Stimulated activated CD4-positive, alpha-beta T cell treated with anti-CD3 and anti-CD28 coated beads, Interleukin-1b, Interleukin-23, amount 100 ng/mL, for 48 hours (primary cell): ENCODE measurements at places on chromosomes 3 and 15.

DNA sequence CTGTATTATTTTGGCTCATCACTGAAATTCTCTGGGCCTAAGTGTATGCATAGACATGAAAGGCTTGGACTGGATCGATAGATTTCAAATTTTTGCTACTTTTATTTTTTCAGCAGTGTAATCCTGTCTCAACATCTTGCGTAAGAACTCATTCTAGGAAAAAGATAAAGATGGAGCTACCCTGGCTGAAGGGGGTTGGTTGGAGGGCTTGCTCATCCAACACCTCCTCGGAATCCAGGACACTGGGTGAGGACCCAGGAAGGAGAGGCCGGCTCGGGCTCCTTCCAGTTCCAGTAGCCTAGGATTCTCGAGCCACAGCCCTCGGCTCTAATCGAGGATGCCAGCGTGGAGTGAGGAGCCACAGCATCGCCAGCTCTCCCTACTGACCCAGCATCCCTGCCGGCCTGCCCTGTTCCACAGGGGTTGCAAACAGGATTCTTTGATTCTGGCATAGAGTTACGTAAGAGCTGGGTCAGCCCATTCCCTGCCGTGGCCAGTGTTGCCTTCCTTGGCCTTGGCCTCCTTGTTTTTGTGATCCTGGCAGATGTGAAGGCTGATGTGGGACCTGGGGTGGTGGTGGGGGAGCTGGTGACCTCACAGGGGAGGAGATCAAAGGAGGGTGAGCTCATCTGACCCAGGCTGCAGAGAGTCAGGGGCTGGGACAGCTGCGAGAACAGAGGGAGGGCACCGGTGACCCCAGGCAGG lies 149.5 kb downstream of the ALDH1A2 start:
- no peak for DNase-seq

- peak; percentile 28 for DNase-seq
These were observed 224.8 kb upstream of the IL12A start for GRCh38 chr3:159763602-159764489.

- DNase-seq, result no peak
These were observed 52.4 kb downstream of the ILDR1 start for GRCh38 chr3:121969631-121970030.

DNA sequence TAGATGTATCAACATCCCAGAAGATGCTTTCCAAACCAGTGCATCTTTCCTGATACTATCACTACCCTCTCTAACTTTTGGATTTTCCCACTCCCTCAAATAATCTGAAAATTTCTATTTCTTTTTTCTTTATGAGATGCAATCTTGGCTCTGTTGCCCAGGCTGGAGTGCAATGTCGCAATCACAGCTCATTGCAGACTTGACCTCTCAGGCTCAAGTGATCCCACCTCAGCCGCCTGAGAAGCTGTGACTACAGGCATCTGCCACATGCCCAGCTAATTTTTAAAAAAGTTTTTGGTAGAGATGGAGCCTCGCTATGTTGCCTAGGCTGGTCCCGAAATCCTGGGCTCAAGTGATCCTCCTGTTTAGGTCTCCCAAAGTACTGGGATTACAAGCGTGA lies 239.7 kb downstream of the SUCLG2 start:
- DNase-seq, result no peak

GRCh38 chr3:128395500-128396162 lies 71.1 kb downstream of the DNAJB8 start:
- no peak for DNase-seq

DNA sequence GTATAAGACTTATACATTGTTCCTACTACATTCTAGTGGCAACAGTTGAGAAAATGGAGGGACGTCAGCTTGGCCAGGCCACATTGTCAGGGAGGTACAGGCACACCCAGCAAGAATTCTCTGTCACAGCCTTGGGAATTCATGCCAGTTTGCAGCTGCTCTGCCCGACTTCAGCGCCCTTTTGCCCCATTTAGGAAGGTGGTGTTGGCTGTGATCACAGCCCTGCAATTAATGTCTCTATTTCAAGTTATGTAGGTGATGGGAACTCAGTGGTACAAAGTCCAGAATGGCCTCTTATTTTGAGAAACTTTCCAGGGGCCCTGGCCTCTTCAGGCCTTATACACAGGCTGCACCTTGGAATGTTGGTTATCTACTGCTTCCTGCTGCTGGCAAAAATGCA lies 26.7 kb downstream of the AMOTL2 start:
- no peak for DNase-seq

- DNase-seq, result no peak
These were observed 26.1 kb upstream of the MGLL start for GRCh38 chr3:127848131-127849129.

DNA sequence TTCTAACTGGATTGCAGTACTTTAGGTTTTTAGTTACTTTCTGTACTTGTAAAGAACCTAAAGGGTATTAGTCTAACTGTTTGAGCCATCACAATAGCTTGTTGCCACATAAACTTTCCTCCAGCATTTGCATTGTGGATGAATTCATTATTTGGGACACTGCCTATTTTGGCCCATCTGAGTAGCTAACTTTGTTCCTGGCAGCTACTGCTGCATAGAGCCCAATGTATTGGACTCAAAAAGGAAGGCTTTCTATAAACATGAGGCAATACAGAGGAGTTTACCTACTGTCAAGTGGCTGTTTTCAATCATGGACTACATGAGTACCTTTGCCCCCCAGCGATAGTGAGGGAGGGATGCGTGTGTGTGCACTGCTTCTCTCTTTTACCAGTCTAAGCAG lies 1.9 kb downstream of the ROBO2 start:
- no peak for DNase-seq

DNA sequence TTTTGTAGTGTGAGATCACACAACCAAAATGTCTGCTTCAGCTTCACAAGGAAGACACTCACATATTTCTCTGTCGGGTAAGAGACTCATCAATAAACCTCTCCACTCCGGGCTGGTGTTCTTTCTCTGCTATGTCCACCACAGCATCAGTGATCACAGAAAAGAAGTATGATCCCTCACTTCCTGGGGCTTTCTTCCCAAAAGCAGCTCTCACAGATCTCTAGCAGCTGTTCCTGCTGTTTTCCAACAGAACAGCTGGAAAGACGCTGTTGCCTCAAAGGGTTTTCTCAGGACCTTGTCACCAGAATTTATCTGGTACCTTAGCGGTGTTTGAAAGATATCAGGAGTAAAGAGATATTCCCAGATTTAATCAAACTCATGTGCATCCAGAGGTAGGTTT lies 46.4 kb downstream of the GATM start:
- no peak for DNase-seq

DNA sequence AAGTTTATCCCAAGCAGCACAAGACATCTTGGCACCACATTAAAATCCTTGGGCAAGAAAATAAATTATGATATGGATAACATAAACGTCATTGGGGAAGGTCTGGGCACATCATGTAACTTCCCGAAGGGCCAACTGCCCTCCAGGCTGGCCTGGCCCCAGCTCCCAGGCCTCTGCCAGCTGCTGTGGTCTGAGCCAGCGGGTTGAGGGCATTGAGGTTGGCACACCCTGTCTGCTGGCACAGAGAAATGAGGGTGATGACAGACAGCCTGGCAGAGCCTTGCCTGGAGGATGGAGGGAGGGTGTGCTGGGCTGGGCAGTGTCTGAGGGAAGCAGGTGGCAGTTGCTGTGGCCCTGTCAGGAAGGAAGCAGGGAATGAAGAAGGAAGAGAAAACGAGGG lies 3.3 kb upstream of the RBSN start:
- DNase-seq, result no peak

DNA sequence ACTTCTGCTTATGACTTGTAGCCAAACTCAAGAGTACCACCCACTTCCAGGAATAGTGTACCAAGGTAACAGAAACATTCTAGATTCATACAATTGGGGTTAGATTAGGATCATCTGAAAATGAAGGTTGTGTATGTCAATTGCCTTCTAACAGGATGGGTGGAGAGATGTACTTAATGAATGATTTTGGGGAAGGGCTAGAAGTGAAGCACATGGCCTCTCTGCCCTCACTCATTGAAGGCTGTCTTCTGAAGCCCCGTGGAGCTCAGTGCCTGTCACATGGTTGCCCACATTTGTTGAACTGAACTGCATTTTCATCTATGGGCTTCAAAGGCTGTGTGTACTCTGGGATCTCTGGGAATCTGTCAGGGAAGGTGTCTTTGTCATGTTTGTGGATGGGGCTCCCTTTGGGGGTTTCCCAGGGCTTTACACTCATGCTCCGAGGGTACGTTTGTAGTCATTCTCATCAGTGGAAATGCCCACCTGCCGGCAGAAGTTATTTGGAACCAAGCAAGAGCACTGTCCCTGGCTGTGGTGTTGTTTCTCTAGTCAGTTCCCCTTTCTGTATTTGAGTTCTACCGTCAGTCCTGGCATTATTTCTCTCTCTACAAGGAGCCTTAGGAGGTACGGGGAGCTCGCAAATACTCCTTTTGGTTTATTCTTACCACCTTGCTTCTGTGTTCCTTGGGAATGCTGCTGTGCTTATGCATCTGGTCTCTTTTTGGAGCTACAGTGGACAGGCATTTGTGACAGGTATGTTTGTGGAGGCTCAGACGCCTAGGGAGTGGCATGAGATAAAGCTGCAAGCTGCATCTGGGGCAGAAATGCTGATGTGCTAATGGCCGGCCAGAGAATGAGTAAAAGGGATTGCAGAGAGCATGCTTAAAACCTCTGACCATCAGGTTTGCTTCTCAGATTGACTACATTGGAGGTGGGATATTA lies 22.4 kb downstream of the CD86 start:
- no peak for DNase-seq

- DNase-seq, result peak; percentile 43
These were observed 132.9 kb downstream of the TPRG1 start for GRCh38 chr3:189304465-189305351.

- no peak for DNase-seq
These were observed 89.4 kb upstream of the ICE2 start for GRCh38 chr15:60568301-60568742.

- no peak for DNase-seq
These were observed 38.1 kb downstream of the ATG7 start for GRCh38 chr3:11310258-11310657.

- no peak for DNase-seq
These were observed 23.1 kb upstream of the MITF start for GRCh38 chr3:69716119-69716518.

- DNase-seq, result no peak
These were observed 200.1 kb downstream of the GABRB3 start for GRCh38 chr15:26572602-26573350.

- DNase-seq, result no peak
These were observed 2.9 kb upstream of the USP3 start for GRCh38 chr15:63501256-63502089.

- DNase-seq, result no peak
These were observed 74.6 kb upstream of the ARL6 start for GRCh38 chr3:97689962-97690361.

DNA sequence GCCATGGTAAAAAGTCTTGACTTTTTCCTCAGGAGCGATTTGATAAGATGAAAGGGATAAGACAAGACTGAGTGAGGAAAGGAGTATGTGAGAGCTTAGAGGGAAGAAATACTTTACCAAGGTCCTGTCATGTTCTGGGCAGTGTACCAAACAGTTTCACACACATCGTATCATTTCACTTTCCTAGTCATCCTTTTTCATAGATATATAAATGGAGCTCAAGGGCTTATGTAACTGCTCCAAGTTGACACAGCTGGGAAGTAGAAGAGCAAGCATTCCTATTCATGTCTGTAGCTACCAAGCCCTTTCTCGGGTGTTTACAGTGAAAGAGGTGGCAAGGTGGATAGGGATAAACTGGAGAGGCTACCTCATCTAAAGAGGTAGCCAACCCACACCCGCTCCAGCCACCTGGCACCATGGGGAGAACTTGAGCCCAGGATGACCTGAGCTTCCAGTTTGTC lies 57.4 kb downstream of the MRPS25 start:
- DNase-seq, result no peak

GRCh38 chr15:86446253-86446640 lies 366.6 kb downstream of the AGBL1 start:
- DNase-seq, result no peak

GRCh38 chr15:89368566-89369223 lies 34.1 kb upstream of the POLG start:
- no peak for DNase-seq

GRCh38 chr3:156382458-156383346 lies 172.2 kb downstream of the SSR3 start:
- peak; percentile 4 for DNase-seq

- peak; percentile 78 for DNase-seq
These were observed 967.8 kb upstream of the CFAP20DC start for GRCh38 chr3:60017631-60018030.

DNA sequence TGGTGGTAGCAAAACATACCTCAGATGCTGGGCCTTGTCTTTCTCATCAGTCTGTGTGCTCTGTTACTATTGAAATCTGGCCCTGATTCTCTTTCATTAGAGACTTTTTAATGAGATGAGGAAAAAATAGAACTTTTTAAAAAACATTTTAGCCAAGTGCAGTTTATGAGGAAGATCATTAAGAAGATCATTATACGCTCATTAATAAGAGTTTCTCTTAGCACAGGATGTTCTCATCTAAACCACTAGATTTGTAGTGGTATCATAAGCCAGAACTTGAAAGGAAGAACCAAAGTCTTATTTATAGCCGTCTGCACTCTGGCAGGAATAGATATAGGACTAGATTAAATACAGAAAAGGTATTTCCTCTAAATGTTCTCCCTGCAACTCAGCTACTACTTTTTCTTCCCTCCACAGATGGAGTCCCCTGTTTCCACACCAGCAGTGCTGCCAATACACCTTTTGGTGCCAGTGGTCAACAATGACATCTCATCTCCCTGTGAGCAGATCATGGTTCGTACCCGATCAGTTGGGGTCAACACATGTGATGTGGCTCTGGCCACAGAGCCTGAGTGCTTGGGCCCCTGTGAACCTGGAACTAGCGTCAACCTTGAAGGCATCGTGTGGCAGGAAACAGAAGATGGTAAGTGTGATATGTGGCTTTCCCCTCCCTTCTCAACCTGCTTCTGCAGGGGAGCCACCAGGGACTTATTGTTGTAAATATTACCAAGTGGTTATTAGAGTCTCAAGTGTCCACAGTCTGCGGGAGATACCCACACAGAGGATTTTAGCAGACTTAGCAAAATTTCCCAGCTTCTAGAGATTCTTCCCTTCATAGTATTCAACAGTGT lies 152.8 kb downstream of the RBPMS2 start:
- peak; percentile 32 for DNase-seq

- DNase-seq, result no peak
These were observed 31.6 kb upstream of the OR5K4 start for GRCh38 chr3:98322101-98322500.

DNA sequence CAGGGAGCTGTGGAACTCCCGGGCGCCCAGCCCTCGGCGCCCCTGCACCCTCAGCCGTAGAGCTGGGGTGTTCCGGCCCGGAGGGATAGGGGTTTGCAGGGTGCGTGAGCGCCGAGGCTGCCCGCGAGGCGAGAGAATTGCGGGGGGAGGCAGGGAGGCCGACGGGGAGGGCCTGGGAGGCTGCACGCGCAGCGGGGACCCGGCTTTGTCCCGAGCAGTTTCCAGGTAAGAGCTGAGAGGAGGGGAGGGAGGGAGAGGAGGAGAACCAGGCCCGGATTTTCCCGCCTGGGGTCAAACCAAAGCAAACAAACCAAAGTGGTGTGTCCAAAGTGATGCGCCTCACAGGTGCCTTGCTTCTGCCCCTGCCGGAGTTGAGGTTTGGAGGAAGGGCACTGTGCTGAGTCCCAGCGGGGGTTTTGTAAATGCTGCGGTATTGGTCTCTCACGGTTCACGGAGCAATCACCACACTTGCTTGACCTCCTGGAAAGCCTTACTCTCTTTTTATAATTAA lies 146.4 kb downstream of the TJP1 start:
- no peak for DNase-seq

GRCh38 chr3:72224804-72225509 lies 440.0 kb upstream of the PROK2 start:
- DNase-seq, result no peak
